Cerebellar nuclear complex (tissue), 1 donor: ENCODE measurements at places on chromosomes 4 and X.

GRCh38 chr4:74583089-74583700 lies 138.3 kb downstream of the AREG start:
- no peak for DNase-seq

DNA sequence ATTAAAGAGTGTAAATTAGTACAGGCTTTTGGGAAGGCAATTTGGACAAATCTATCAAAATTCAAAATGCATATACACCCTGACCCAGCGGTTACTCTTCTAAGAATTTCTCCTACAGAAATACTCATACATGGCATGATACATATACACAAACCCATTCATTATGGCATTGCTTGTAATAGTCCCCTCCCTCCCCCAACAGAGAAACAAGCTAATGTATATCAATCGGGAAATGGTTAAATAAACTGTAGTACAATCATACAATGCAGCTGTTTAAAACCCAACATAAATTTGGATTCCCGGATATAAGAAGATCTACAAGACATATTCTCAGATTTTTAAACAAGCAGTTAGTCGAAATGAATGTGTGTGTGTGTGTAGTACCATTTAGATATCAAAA lies 808 bp downstream of the HUWE1 start:
- no peak for DNase-seq

- DNase-seq: no peak
Observed at GRCh38 chr4:60345392-60345791, 854.7 kb upstream of the ADGRL3 start.

DNA sequence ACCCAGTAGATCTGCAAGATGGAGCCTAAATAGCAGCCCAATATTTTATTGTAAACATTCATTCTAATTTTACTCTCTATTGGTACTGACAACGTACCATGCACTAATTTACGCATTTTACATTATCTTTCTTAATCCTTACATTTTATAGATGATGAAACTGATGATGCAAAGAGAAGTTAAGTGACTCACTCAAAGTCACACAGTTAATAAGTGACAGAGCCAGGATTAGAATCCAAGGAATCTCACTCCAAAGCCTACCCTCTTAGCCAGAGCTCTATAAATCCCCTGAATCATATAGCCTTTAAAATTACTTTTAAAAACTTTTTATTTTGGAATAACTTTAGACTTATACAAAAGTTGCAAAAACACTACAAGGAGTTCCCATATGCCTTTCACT lies 37.6 kb downstream of the PHKA1 start:
- no peak for DNase-seq

DNA sequence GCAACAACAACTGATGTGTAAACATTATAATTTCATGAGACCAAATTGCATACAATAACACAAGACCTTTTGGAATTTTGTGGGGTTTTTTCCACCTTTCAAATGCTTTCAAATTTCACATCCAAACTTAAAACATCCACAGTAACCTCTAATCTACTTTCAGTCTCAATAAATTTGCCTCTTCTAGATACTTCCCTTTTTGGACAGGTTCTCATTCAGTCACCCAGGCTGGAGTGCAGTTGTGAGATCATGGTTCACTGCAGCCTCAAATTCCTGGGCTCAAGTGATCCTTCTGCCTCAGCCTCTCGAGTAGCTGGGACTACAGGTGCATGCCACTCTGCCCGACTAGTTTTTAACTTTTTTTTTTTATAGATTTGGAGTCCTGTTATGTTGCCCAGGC lies 556.6 kb downstream of the NLGN4X start:
- DNase-seq: no peak

- DNase-seq: no peak
Observed at GRCh38 chr4:24614881-24615280, 30.5 kb upstream of the DHX15 start.

DNA sequence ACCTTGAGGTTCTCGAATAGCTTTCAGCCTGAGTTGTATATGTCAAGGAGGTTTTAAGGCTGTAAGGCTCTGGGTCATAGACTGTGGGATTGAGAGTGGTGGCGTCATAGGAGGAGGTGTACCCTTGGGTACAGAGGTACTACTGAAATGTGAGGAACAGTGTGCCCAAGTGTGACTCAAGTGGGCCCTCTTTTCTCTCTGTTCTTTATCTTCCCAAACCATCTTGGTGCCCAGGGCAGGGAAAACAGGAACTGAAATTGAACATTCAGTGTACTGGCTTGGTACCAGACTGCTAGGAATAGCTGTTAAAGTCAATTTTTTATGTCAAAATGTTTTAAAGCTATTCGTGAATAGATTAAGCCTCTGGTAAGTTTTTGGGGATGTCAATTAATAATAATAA lies 136.2 kb upstream of the RPS6KA3 start:
- DNase-seq: no peak

DNA sequence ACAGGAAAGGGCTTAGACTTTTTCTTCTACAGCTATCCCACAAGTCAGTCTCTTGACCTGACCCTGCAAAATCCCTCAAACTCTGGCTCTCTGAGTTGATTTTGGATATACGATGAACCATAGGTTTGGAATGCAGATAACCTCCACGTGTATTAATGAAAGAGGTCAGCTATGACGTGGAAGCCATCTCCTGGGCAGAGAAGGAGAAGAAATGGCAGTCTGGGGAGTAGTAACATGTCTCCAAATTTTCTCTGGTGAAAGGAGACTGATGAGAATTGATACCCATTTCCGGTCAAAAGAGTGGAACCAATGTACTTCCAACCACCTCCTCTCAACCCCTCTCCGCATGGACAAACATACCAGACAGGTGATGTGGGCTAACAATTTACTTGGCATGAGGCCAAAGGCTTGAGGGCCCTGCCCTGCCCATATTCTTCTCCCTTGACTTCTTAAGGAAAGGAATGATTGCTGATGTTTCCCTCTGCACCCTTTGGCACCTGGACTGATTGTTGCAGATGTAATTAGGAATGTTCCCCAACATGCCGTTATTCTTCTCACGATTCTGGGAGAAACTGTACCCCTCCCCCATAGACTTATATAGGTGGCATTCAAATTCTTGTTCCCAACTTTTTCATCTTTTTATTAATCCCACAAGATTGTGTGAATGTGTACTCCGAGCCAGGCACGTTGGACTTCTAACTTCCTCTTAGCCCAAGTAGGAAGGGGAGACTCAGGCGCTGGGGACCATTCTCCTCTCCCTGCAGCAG lies 580 bp upstream of the PLS3 start:
- DNase-seq: no peak

GRCh38 chr4:105951198-105951597 lies 55.9 kb downstream of the NPNT start:
- no peak for DNase-seq

DNA sequence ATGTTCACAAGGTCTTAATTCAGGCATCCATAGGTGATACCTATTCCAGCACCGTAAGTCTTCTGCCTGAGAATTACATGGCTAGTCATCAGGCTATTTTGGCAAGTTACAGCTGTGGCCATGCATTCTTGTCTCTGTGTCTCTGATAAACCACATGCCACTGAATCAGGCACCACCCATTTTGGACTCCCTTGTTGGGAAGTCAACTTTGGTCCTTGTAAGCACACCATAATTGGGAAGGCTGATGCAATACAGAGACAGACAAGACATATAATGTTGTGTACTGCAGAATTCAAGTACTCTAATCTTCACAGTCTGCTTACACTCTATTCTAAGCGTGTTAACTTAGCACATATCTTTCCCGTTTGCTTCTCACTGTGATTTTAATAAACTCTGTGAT lies 483.7 kb upstream of the FTHL17 start:
- no peak for DNase-seq

DNA sequence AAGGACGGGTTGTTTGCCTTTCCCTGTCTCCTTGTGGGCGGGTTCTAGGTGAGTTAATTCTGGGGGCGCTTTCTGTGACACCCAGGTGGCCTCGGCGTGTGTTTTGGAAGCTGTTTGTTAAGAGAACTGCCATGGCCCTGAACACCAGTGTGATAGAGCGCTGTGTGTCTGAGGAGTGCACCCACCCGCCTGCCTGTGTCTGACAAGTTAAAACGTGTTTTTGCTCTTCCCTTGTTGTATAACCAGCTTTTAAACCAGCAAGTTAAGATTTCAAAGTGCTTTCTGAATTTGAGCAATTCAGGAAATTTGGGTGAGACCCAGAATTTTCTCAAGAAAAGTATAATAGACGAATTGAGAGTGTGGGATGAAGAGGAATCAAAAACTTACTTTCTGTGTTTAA lies 55.2 kb upstream of the HGFAC start:
- no peak for DNase-seq

DNA sequence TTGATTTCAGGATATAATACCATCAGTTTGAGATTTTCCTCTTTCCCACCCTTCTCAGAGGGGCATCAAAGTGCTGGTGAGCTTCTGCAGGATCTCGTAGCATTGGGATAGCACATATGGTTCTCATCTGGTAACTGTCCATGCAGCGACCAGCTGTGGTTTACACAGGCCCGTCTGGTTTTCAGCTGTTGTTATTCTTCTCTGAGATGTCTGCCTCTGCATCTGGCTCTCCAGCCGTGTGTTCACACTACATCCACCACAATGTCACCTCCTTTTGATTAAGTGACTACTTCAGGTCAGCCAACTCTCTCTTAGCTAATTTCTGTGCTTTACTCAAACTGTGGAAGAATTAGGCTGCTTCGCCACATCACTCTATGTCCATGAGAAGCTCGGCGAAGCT lies 676.7 kb upstream of the TENM3 start:
- DNase-seq: no peak

DNA sequence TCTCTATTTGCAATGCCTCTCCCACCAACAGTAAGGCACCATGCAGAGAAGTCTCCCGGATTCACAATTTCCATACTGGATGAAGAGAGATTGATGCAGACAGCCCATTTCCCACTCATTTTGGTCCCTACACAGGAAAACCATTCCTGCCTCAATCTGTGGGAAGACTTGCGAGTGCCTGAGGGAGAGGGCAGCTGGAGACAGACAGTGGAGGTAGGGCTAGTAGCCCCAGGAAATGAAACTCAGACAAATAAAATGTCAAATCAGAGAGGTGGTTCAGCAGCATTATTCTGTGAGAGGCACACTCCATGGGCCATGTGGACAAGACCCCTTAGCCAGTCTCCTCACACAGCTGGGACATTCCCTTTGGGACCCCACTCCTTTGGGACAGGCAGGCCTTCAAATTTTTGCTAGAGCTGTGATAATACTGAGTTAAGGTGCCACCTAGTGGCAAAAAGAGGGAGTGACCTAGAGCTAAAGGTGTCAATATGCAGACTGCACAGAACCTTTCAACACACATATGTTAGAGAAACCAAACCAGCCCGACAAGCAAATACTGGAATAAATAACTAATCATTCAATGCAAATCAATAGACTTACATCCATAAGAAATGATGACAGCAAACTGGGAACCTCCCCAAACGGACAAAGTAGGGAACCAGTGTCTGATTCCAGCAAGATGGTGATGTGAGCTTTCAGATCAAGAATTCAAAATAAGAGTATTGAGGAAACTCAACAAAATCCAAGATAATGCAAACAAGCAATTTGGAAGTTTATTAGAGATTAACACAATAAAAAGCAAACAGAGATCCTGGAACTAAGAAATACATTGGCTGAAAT lies 1865.3 kb upstream of the AGA start:
- DNase-seq: no peak

- DNase-seq: no peak
Observed at GRCh38 chrX:110182865-110183264, 135.0 kb downstream of the AMMECR1 start.

DNA sequence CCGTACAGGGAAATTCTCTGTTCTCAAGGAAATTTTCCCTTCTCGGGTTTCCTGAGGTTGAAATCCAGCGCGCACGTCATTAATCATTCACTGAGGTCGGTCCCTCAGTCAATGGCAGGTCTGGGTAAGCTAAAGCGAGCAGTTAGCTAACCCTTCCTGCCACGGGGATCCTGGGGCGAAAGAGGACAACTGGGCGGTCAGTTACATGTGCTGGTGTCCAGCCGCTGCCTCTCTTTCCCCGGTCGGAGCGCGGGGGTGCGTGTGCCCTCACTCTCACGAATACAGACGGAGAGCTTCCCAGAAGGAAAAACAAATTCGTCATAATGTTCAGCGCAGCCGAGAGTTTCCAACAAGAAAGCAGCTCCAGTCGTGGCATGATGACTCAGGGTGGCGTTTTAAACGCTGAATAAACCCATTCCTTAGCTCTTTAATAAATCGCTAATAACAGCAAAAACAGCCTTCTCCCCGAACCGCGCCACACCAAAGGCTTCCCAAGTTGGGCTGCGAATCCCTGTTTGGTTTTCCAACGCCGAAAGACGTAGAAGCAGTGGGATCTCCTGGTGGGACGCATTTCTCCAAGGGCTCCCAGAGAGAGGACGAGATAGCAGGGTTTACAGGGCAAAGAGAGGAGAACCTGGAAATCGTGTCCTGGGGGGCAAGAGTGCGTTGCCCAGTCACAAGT lies 752 bp upstream of the FGF5 start:
- DNase-seq: no peak

GRCh38 chr4:146852360-146852759 lies 93.3 kb downstream of the TTC29 start:
- no peak for DNase-seq

DNA sequence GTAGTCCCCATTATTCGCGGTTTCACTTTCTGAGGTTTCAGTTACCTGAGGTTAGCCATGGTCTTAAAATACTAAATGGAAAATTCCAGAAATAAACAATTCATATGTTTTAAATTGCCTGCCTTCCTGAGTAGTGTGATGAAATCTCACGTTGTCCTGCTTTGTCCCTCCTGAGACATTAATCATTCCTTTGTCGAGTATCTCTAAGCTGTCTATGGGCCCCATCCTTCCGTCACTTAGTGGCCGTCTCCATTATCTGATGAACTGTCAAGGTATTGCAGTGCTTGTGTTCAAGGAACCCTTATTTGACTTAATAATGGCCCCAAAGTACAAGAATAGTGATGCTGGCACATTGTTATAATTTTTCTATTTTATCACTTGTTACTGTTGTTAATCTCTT lies 94.8 kb downstream of the ADGRL3 start:
- DNase-seq: no peak

GRCh38 chrX:149060921-149061320 lies 444.2 kb downstream of the IDS start:
- no peak for DNase-seq

DNA sequence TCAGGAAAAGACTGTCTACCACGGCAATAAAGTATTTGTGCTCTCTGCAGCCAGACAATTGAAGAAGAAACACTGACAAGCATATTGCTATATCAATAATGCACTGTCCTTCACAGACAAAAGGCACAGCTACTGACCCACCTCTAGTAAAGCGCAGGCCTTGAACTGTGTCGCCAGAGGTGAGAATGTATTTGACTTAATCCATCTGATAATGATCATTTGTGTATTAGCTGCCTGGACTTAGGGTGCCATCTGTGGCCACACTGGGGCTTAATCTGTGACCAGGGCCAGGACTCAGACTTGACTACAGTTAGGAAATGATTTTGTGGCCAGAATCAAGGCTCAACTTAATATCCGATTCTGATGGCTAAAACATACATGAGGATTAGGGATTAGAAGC lies 260.4 kb downstream of the SMARCA1 start:
- no peak for DNase-seq

- DNase-seq: no peak
Observed at GRCh38 chr4:150493851-150494250, 88.1 kb upstream of the MAB21L2 start.
